ENCODE measurements at places on chromosomes 5 and 9.

DNA sequence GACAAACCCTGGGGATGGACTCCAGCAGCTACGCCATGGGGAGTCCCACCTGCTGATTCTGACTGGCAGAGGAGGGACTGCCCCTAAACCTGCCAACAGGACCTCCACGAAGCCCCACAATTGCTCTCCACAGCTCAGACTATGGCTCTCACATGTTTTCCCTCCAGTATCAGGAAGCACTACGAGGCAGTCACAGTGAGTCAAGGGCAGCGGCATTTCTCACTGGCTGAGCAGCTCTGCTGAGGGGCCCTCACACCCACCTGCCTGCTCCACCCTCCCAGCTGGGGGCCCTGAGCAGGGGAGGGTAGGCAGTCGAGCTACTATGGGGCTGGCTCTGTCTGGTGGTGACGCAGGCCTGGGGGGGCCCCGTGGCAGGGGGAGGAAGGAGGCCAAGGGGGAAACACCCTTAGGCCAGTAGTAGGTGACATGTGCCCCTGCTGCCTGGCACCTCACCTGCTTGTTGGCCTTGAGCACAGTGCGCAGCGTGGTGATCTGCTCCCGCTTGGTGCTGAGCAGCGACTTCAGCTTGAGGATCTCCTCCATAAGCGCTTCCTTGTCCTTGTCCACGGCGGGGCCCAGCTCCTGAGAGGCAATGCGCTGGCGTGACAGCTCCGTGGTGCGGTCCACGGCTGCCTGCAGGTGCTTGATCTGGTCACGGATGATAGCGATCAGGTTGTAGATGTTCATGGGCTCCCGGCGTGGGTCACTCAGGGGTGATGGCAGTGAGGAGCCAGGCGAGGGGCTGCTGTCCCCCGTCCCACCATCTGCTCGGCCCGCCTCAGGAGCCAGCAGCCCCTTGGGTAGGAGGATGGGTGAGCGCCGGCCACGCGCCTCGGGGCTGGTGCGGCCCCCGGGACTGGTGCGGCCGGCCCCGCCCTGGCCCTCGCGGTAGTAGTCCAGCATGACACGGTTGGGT, 46.3 kb downstream of the BICD2 start:
- no peak for DNase-seq

GRCh38 chr9:107631788-107632187, 142.2 kb upstream of the KLF4 start:
- no peak for DNase-seq

GRCh38 chr5:175679411-175679810, 21.5 kb downstream of the HRH2 start:
- DNase-seq, result no peak

- no peak for DNase-seq
Measured at GRCh38 chr5:93151121-93151520, 429.9 kb downstream of the NR2F1-AS1 start.

GRCh38 chr5:158140120-158140731, 281.3 kb upstream of the CLINT1 start:
- no peak for DNase-seq

GRCh38 chr9:87891754-87892153, 9.1 kb downstream of the SPATA31E1 start:
- DNase-seq, result no peak

- DNase-seq, result no peak
Measured at GRCh38 chr9:69254223-69254622, 70.8 kb upstream of the ENTREP1 start.

DNA sequence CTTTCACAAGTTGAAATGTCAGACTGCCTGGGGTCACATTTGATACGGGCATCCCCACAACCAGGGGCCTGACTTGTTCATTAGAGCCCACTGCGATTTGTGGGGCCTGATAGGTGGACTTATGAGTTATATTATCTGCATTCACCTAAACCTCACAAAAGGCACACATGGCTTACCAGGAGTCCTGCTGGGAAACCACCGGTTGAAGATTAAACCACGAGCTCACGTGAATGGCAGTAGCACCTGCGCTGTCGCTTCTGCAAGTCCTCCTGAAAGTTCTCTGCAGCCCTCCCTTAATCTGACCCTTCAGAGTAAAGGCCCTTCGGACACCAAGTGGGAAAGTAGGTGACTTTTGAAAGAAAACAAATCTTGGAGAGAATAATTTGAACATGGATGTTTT, 68.9 kb downstream of the PPIC start:
- no peak for DNase-seq

DNA sequence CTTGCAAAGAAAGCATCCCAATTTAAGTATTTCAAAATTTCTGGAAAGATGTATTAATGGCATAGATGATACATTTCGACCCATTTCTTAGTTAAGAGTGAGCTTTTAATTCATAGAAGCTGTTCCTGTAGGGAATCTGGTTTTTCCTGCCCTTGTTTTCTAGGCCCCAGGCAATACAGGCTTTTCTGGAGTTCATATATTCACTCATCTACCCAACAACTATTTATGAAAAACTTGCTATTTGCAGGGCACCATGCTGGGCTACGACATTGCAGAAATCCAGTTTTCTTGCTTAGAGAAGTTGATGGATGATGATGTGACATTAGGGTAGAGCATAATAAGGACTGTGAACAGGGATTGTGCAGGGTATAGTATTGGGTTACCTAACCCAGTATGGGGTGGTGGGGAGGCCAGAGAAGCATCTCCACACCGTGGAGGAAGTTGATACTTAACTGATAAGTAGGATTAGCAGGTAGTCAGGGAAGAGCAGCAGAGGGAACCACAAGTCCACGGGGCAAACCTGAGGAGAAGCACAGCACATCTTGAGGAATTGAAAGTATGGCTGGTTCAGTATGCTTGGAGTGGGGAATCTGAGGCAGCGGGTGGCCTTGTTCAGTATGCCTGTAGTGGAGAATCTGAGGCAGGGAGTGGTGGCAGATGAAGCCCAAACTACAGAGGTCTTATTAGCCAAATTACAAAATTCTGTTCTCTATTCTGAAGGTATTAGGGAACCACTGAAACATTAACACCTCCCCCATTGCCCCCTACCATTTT, 247.5 kb downstream of the ARRDC3 start:
- no peak for DNase-seq

DNA sequence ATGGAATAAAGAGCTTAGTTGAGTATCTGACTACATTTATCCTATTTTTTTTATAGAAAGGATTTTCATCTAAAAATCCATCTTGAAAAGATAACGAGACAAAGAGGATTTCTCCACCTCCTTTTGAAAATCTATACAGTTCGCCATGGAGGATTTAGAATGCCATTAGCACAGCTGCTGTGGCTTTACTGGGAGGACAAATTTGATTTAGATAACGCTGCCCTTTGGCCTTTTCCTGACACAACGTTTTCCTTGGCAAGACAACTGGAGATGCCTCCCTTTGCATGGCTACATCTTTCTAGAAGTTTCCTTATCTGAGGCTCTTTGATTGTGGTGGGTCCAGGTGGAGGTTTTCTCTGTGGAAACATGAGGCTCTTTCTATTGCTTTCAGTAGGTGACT, 146.7 kb upstream of the KLF9 start:
- no peak for DNase-seq

GRCh38 chr5:178766936-178767912, 36.8 kb upstream of the ZNF354A start:
- no peak for DNase-seq

DNA sequence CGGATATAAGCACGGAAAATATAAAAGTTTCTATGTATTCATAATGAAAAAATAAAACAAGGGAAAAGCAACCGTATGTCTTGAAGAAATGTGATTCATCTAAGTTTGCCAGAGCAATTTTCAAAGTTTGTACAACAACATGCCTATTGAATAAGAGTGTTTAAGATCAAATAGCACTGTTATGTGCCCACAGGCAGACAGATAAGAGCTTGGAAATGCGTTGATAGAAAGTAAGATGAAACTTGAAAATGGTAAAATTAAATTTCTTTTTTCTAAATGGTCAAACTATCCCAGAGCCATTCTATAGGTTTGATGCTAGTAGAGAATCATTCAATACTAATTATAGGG, 189.4 kb downstream of the FANCC start:
- DNase-seq, result no peak

DNA sequence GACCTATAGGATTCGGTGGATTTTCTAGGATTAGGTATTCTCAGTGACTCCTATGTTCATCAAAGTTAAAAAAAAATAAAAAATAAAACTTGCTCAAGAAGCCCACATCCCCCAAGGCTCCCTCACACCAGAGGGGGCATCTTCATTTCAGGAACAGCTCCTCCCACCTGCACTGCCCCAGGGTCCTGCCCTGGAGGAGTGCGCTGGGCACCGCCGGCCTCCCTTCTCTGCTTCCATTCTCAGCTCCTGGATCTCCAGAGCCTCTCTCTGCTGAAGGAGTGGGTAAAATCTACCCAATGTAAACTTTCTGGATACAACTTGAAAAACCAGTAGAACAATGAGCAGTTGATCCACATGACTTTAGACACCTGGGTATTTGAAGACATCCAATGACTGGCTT, 359.8 kb upstream of the IRX4 start:
- no peak for DNase-seq

DNA sequence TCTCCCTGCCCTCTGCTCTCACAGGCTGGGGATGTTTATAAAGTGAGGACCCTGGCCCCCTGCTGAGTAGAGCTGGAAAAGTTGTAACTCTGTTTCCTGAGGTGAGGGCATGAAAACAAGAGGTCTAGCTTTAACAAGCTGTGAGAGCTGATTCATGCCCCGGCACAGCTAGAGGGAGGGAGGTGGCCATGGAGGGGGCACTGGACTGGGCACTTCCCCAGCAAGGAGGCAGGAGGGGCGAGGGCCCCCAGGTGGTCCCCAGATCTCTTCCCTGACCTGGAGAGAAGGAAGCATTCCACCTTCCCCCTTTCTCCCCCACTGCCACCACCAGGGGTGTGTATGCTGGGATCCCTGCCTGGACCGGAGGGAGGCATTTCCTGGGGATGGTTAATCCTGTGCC, at the start of gene MSMP:
Gene MSMP, minus strand, starts transcription at position 13 of the 400 bp plus-strand sequence. CDS start 147 bp downstream, outside the sequence.
- DNase-seq, result no peak

DNA sequence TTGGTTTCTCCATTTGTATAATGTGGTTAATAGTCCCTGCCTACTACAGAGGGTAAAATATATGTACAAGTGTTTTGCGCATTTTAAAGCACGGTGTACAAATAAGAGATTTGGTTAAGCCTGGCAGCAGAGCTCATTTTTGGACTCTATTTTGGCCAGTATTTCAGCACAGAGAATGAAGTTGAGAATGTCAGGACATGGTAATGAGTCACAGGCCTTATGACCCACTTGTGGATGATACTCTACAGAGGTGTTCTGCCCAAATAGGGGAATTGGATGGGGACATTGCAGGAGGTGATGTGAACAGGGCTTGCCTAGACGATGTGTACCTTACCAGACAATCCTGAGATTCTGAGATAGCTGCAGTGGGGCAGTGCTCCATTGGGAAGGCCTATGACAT, 50.6 kb downstream of the MELK start:
- no peak for DNase-seq

DNA sequence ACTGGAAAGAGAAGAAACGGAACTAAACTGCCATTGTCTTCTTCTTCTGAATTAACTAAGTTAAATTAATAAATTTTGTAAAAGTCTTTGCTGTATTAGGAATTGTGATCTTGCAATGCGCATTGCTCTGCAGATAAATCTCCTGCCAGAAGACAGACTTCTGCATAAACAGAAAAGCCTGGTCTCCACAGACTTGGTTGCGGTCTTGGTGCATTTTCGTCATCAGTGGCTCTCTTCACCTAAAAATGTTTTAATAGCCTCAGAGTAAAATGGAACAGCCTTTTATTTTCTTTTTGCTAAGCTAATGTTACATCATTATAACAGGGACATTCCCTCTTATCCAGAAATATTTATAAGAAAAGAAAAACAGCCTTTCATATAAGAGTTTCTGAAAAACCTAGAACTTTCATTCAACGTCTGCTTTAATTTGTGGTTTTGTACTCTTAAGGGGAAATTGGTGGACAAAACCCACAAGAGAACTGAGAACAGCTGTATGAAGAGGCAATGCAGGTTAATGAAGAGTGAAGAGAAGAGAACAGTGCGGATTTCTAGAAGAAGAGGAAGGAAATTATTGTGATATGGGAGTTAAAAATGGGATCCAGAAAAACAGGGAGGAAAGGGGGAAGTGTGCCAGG, 10.1 kb downstream of the IFNA5 start:
- DNase-seq, result no peak

- no peak for DNase-seq
Measured at GRCh38 chr9:70100362-70100761, 56.7 kb downstream of the MAMDC2 start.

DNA sequence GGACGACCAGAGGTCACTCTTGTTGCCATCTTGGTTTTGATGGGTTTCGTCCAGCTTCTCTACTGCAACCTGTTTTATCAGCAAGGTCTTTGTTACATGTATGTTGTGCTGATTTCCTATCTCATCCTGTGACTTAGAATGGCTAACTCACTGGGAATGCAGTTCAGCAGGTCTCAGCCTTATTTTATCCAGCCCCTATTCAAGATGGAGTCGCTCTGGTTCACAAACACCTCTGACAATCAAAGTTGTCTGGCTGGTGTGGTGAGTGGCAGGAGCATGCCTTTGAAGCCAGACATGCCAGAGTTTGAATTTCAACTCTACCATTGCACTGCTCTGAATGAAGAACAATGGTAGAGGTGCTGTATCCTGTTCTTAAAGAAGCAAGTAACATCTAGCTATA, 253.8 kb downstream of the CHSY3 start:
- DNase-seq, result no peak

DNA sequence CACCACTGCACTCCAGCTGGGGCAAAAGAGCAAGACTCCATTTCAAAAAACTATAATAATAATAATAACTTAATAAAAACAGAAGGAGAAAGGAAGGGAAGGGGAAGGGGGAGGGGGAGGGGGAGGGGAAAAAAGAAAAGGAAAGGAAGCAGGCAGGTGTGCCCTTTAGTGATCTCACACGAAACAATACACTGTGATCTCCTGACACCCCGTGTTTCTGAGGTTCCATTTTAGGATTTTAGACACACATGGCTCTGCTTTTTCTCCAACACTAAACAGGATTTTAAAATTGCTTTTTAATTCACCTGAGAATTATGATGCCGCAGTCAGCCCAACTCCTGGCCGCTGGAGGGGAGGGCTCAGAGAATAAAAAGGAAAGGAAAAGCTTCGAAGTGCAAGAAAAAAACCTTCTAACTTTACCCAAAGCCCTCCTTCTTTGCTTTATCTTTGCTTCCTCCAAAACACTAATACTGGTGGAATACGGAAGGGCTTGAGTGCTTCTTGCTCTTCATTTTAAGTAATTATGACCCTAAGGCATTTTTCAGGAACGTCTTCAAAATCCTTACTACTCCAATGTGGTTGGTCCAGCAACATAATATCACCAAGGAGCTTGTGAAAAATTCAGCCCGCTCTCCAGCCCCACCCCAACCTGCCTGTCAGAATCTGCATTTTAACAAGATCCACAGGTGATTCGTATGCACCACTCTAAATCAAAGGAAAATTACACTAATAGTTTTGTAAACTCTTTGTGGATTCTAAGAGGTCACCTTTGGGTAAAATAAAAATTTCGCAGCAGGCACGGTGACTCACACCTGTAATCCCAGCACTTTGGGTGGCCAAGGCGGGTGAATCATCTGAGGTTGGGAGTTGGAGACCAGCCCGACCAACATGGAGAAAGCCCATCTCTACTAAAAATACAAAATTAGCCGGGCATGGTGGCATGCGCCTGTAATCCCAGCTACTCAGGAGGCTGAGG, 66.0 kb downstream of the MYO10 start:
- DNase-seq, result no peak

- no peak for DNase-seq
Measured at GRCh38 chr5:33235824-33236223, 204.9 kb upstream of the TARS1 start.

- no peak for DNase-seq
Measured at GRCh38 chr5:27144456-27144855, 106.1 kb upstream of the CDH9 start.
